ENCODE measurements at places on chromosomes 3 and 15. TPM values are rescaled to one million over a fixed set of nuclear protein-coding genes. Genes with fewer than 3 reads are reported as not detected.
A peak's percentile ranks its signal among the peaks of the same experiment; 100 is the strongest.

DNA sequence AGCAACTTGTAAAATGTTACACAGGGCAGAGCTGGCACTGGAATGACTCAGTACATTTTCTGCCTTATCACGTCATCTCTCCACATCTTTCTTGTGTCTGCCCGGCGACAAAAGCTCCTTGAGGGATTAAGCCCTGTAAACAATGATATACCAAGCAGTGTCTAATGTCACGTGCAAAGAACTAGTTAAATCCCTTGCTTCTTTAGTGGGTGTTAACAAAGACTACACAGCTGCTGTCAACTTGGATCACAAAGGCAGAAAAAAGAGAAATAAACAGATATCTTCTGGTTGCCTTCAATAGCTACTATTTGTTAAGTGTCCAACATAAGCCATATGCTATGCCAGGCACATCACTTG lies 48.1 kb upstream of the FRMD4B start:
- DNase-seq = no peak
- H3K4me3 ChIP-seq = no peak overlapping the region
- no peaks in the 10 kb centered on the region for H3K27me3 ChIP-seq
- H3K36me3 ChIP-seq = no peaks in the 10 kb centered on the region

Gene WDR93
- polyA plus RNA-seq = 1.2 TPM

DNA sequence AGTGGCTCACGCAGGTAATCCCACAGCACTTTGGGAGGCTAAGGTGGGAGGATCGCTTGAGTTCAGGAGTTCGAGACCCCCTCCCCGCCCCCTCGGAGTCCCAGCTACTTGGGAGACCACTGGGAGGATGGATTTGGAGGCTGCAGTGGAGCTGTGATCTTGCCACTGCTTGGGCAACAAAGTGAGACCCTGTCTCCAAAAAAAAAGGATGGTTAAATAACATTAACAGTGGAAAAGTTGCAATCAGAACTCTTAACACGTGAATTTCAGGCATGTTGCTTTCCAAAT lies 1.4 kb upstream of the TMEM87A start:
- DNase-seq = peak; percentile 14
- no peak overlapping the region for H3K4me3 ChIP-seq
- H3K4me1 ChIP-seq = peaks cover 9% of the 10 kb centered on the region
- H3K27ac ChIP-seq = peak overlapping the region; percentile 98

GRCh38 chr3:127211118-127212060 lies 18.5 kb downstream of the PRR23E start:
- no peaks in the 10 kb centered on the region for H3K27me3 ChIP-seq
- H3K27ac ChIP-seq = no peak overlapping the region
- H3K4me3 ChIP-seq = no peak overlapping the region
- H3K36me3 ChIP-seq = no peaks in the 10 kb centered on the region
- no peaks in the 10 kb centered on the region for H3K4me1 ChIP-seq

DNA sequence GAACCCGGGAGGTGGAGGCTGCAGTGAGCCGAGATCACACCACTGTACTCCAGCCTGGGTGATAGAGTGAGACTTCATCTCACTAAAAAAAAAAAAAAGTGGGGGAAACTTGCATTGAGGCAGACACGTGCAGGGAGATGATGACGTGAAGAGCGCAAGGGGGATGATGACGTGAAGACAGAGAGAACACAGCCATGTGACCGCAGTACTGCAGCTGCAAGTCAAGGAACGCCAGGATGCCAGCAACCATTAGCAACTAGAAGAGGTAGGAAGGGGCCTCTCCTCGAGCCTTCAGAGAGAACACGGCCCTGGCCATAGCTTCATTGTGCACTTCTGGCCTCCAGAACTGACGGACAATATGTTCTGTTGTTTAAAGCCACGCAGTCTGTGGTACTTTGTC lies 28.3 kb downstream of the RFT1 start:
- H3K27me3 ChIP-seq = no peaks in the 10 kb centered on the region
- H3K27ac ChIP-seq = no peak overlapping the region
- H3K36me3 ChIP-seq = peaks cover 22% of the 10 kb centered on the region
- no peaks in the 10 kb centered on the region for H3K4me1 ChIP-seq
- no peak for DNase-seq

GRCh38 chr3:45807681-45808540 lies 11.6 kb upstream of the SLC6A20 start:
- no peaks in the 10 kb centered on the region for H3K36me3 ChIP-seq
- DNase-seq = no peak
- no peaks in the 10 kb centered on the region for H3K27me3 ChIP-seq
- no peaks in the 10 kb centered on the region for H3K4me1 ChIP-seq

DNA sequence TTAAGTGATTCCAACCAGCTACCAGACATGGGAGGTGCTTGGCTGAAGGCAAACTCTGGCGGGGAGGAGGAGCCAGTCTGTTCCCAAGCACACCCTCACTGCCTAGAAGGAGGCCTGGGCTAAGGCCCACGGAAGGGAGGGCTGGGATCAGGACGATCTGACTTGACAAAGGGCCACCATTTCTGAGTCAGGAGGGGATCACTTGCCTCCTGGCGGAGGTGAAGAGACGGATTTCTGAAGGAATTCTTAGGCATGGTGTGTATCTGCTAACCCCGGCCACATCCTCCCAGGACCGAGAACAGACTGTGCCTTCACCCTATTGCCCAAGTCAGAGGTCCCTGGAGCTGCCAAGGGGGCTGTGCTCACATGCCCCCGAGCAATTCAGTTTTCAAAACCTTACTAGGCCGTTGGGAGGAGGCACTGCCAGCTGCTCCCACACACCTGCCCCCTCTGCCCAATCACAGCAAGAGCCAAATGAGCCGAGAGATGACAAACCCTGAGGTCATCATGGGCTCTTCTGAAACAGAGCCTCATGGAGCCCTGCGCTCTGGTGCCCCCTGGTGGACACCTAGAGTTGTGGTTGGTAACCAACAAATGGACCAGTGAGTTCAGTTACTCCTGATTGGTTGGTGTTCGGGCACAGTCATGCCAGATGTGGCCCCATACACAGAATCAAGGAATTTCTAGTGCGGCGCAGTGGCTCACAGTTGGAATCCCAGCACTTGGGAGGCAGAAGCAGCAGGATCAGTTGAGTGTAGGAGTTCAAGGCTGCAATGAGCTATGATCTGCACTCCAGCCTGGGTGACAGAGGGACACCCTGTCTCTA lies 6.5 kb upstream of the TNK2 start:
- no peaks in the 10 kb centered on the region for H3K27me3 ChIP-seq
- peak; percentile 94 for DNase-seq
- H3K4me1 ChIP-seq = no peaks in the 10 kb centered on the region

DNA sequence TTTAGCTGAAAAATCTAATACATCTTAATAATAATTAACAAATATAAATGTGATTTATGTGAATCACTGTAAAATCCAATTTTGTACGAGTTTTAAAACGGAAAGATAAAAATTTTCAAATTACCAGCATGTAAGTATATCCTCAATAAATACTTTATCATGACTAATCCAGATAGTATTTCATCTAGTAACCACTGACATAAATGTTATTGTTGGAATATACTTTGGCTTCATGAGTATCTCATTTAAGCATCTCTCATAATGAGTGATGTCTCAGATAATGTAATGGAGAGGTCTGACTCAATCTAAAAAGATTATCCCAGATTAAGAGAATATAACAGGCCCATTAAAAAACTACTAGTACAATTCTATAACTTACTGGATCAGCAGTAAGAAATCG lies 216.3 kb downstream of the STAG1 start:
- H3K36me3 ChIP-seq = no peaks in the 10 kb centered on the region
- no peak for DNase-seq
- H3K27ac ChIP-seq = no peak overlapping the region
- no peak overlapping the region for H3K4me3 ChIP-seq
- H3K4me1 ChIP-seq = no peaks in the 10 kb centered on the region

DNA sequence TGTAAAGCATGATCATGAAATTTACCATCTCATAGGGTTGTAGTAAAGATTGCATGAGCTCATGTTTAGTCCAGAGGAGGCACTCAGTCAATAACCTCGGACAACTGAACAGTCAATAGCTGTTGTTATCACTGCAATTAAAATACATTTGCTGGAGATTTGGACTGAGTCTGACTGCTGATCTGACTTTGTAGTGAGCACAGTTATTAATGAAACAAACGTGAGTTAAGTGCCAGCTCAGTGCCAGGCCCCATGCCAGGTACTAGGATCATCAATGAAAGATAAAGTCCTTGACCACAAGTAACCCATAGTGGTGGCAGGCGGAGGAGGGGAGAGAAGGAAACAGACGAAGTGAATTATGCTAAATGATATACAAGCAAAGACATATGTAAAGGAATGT lies 43.7 kb upstream of the PRICKLE2 start:
- no peak overlapping the region for H3K27ac ChIP-seq
- no peak for DNase-seq
- no peaks in the 10 kb centered on the region for H3K36me3 ChIP-seq

Gene DAZL
- not detected for polyA plus RNA-seq

DNA sequence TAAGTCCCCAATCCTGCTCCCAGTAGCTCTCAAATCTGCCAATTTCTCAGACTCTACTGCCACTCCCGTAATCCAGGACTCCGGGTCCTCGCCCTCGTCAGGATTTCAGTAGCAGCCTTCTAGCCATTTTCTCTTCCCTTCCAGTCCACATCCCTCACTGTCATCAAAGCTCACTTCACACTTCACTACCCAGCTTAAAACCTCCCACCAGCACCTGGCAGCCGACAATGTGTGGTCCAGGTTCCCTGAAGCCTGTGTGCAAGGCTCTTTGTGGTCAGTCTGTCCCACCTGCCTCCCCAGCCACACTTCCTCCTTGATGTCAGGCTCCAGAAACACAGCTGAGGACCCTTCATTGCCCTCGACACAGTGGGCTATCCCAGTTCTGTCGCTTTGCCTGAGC lies 304.5 kb upstream of the ROPN1 start:
- H3K4me3 ChIP-seq = no peak overlapping the region
- H3K27ac ChIP-seq = no peak overlapping the region
- no peaks in the 10 kb centered on the region for H3K27me3 ChIP-seq
- H3K36me3 ChIP-seq = no peaks in the 10 kb centered on the region
- DNase-seq = peak; percentile 52
- peaks cover 3% of the 10 kb centered on the region for H3K4me1 ChIP-seq

Gene CCR8
- polyA plus RNA-seq = not detected

Gene FANCD2OS
- not detected for polyA plus RNA-seq

DNA sequence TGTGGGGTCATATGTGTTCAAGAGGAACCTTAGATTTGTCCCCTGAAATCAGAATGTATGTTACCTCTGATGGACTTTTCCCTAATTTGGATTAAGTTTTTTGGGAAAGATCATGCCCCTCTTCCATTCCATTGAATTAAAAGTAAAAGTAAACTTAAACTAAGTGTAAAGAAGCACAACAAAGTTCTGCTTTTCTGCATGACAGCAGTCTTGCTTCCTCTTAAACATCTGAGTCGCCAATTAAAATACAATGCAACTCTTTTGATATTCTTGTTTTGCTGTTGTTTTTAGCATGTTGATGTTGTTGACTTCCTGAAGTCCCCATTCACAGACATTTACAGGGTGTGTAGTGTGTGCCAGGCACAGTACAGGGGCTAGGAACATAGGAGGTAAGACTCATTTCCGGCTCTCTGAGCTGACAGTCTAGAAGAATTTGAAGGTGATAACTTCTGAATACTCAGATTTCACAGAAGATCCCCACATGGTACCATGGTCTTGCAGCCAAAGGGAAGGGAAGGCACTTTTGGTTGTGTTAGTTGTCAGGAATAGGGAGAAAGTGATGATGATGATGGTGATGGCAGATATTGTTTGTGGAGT lies 45.0 kb downstream of the USP13 start:
- no peak overlapping the region for H3K27ac ChIP-seq
- no peaks in the 10 kb centered on the region for H3K36me3 ChIP-seq
- H3K4me3 ChIP-seq = no peak overlapping the region
- no peaks in the 10 kb centered on the region for H3K27me3 ChIP-seq
- no peaks in the 10 kb centered on the region for H3K4me1 ChIP-seq

DNA sequence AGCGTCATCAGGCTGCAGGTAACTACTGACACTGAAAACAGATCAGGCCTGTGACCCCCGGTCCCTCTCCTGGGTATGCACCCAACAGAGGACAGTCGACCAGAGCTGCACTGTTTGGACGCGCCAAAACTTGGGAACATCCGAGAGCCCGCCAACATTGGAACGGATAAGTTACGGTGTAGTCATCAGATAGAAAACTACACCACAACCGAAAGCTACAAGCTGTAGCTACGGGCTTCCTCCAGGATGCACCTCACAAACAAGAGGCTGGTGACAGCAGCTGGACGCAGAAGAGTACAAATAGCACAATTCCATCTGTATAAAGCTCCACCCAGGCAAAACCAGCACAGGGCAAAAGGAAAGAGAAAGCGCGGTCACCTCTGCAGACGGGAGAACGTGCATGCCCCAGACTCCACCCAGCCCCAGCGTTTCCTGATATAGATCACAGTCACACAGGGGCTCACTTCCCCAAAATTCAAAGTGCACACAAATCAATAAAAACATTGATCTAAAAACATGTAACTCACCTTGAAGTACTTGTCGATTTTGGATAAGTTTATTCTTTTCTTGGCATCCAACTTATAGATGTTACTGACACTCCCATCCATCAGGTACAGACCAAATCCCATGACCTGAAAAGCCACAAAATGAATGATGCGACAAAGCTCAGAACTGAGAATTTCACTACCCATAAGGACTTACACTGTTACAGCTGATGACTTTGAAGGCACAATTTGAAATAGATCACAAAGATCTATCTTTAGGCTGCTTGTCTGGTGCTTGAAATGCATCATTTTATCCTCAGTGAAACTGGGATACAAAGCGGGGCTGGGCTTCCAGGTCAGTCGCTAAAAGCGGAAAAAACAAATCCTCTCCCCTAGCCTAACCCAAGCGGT lies 43.3 kb downstream of the CYFIP1 start:
- no peaks in the 10 kb centered on the region for H3K27me3 ChIP-seq
- H3K27ac ChIP-seq = no peak overlapping the region
- H3K4me3 ChIP-seq = no peak overlapping the region
- DNase-seq = no peak

DNA sequence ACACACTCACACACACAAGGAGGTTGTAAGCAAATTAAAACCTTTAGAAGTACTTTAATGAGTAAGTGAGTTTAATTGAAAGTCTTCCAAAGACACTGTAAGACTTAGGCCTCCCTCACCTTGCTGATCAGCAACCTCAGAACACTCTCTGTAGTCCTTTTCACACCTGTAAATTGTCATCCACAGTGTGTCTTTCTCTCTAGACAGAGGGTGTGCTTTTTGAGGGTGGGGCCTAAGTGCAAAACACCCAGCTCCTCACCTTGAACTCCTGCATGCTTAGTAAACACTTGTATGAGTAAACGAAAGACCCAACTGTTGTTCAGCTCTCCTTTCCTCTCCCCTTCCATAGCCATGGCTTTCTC lies 183.2 kb upstream of the IL12A start:
- no peak overlapping the region for H3K4me3 ChIP-seq
- H3K27me3 ChIP-seq = no peaks in the 10 kb centered on the region
- H3K4me1 ChIP-seq = peaks cover 9% of the 10 kb centered on the region
- DNase-seq = no peak
- no peaks in the 10 kb centered on the region for H3K36me3 ChIP-seq

- H3K4me3 ChIP-seq = no peak overlapping the region
- H3K27me3 ChIP-seq = no peaks in the 10 kb centered on the region
- H3K36me3 ChIP-seq = peaks cover 3% of the 10 kb centered on the region
- DNase-seq = no peak
- no peak overlapping the region for H3K27ac ChIP-seq
Measured at GRCh38 chr3:136404056-136404455, 153.9 kb downstream of the PCCB start.

Gene CPN2
- polyA plus RNA-seq = 15.8 TPM
